RKO (cell line): ENCODE measurements at places on chromosomes 3 and 15.

DNA sequence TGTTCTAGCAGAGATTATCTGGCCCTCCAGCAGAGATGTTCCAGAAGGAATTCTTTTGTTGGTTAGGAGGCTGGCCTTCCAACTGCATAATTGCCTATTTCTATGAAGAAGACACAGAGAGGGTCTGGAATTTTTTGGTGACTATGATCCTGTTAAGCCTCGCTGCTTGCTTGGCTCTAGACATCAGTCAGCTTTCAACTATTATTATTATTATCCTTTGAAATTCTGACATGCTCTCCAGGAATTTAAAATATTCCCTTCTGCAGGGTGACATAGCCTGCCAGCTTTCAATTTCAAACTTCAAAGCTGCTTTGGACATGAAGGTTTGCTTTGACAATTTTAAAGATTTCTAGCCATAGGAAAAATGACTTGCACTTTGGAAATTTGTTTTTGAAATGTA is 26.3 kb upstream of the ZNF148 start:
- no peak for DNase-seq

DNA sequence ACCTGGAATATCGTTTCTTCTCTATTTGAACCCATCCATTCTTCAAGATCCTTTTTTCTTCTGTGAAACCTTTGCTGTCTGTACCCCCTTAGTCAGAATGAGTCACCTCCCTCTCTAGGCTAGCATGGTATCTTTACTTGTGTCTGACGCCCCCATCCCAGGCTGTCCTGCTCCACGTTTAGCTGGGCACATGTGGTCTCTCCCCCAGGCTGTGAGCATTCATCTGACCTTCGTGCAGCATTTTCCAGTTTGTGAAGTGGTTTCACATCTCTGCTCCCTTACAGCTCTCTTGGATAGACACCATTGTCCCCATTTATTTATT is 14.3 kb upstream of the TLE3 start:
- DNase-seq: no peak

DNA sequence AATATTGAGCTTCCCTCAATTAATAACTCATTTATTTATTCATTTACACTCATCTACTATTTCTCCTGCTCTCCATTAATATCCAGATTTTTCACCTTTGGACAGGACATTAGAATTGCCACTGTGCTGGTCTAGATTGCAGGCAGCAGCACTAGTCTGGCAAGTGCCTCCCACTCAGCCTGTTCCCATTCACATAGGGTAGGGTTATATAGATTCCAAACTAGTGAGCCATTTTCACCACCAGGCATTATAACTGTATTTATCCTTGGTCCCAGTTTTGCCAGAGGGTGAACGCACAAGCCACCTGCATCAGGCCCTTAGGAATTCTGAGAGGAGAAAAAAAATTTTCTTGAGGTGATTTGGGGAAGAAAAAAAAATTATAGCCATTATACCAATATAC is 44.5 kb downstream of the ANAPC13 start:
- DNase-seq: no peak

DNA sequence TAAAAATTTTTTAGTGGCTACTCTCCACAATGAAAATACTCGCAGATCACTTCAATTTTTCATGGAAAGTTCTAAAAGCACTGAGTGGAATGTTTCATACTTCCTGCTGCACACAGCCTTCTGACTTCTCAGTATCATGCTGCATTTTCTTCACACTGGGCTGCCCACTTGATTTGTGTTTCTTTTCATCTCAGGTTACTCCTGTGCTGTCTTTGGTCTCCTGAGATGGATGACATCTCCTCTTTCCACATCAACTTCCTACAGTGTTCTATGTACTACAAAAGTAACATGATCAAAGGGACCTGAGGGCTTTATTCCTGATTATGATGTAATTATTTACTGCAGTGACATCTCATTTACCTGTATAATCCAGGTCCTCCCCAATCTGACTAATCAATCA is 927.7 kb downstream of the ROBO2 start:
- DNase-seq: no peak

GRCh38 chr15:80171787-80172186 is 19.0 kb downstream of the FAH start:
- no peak for DNase-seq

DNA sequence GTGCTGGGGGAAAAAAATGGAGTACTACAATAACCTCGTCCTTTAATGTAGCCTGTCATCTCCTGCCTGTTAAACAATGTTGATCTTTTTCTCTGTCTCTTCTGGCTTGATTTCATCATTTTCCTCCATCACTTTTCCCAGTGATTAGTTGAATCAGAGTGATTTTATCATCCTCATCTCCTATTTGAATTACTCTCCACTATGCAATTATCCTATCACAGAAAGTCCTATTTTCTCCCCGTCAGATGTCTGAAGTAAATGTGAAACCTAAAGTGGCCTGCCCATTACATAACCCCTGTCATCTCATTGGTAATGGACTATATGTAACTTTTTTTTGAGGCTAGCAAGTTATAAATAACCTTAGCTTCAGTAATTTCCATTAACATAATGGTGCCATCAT is 201.8 kb downstream of the CACNA2D3 start:
- DNase-seq: no peak

GRCh38 chr3:170988378-170988777 is 38.1 kb downstream of the SLC2A2 start:
- DNase-seq: no peak

DNA sequence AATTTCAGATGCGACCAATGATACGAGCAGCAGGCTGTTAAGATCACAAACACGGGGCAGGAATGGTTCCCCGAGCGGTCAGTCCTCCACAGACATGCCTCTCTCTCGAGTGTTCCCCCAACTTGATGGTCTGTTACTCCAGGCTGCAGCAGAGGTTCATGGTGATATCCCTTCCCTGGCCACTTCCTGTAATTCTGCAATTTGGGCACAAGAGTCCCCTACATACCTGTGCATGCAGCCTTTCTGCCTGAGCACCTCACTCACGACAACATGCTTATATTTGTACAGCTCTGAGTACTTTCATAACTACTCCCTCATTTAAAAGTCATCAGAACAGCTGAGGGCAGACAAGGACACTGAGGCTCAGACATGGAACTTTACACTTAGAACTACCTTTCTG is 408.1 kb upstream of the NR2F2 start:
- DNase-seq: no peak

GRCh38 chr15:42080186-42080918 is 14.0 kb downstream of the PLA2G4D start:
- DNase-seq: no peak

DNA sequence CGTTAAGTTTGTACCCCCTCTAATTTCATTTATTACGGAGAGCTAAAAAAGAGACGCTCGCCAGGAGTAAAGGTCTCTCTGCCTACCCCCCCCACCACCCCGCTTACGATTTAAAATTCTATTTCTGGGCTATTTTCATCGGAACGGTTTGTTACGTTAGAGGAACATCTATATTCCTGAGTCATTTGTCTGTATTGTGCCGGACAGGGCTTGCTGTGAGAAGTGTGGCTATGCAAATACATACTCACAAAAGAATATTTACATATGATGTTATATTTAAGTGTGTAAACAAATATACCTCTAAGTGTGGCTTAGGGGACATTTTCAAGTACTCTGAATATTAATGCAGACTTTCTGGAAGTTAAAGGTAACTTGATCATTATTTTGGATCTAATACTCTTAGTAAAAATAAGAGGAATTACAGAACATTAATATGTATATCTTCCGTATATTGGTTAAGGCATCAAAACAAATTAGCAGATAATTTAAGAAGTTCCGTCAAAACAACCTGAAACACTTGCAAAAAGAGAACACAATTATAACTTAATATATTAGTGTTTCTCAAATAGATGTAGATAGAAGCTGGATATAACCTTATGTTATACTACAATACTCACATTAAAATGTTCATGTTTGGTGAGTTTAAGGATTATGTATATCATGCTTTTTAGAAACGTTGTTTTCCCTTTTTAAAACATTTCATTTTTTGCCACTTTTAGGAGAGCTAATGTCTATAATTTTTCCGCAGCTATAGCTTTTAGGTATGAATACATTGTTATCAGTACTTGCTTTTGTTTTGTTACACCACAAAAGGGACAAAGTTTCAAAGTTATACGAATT is 1.6 kb upstream of the SHOX2 start:
- DNase-seq: no peak
